Astrocyte of the hippocampus (primary cell): ENCODE measurements at places on chromosomes 5 and 9.

- DNase-seq: no peak
These were observed 314.4 kb downstream of the ARL15 start for GRCh38 chr5:53996008-53996407.

- DNase-seq: no peak
These were observed 38.3 kb downstream of the PARP8 start for GRCh38 chr5:50704730-50705129.

DNA sequence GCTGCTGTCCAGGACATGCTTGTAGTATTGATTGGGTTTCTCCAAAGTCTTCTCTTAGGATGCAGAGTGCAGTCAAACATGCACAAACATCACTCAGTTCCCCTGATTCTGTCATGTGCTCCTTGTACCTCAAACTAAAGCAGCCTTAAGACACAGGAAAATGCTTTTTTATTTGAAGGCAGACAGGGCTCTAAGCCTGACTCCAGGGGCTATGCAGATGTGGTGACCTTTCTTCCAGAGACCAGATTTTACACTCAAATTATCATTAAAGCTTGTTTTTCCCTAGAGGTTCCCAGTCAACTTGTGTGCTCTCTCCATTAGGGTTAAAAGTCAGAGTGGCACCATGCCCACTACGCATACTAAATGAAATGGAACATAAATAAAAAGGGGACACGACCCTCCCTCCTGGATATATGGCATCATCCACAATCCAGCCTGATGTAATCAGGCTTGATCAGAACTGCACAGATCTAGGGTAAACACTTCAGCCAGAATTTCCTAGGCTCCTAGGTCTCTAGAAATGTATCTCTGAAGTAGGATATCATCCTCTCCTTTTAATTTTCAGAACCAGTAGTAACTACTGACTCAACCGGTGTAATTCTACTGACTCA lies 771.1 kb downstream of the NR2F1-AS1 start:
- no peak for DNase-seq

GRCh38 chr9:97556721-97557605 lies 55.5 kb downstream of the TMOD1 start:
- no peak for DNase-seq

DNA sequence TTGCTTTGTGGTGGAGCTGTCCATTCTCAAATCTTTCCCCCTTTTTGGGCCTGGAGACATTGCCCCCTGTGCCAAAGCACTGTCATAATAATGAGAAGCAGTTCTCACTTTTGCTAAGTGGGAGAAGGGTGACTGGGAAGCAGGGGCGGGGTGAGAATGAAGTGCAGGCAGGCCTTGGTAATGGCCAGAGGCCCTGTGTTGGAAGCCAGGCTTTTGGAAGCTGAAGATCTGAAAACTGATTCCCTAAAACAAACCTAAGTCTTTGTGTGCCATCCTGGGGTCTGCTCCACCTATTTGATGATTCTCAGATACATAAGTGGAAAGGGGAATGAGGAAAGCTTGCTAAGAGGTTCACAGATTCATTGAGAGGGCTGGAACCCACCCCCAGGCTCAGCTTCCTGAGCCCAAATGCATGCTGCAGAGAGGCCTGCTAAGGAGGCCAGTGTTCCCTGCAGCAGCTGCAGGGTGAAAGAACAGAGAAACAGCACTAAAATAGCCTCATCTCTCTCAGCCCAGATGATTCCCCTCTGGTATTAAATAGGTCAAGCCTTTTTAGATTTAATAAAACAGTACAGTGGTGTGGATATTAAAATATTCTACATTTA lies 75.0 kb downstream of the NSG2 start:
- DNase-seq: no peak

DNA sequence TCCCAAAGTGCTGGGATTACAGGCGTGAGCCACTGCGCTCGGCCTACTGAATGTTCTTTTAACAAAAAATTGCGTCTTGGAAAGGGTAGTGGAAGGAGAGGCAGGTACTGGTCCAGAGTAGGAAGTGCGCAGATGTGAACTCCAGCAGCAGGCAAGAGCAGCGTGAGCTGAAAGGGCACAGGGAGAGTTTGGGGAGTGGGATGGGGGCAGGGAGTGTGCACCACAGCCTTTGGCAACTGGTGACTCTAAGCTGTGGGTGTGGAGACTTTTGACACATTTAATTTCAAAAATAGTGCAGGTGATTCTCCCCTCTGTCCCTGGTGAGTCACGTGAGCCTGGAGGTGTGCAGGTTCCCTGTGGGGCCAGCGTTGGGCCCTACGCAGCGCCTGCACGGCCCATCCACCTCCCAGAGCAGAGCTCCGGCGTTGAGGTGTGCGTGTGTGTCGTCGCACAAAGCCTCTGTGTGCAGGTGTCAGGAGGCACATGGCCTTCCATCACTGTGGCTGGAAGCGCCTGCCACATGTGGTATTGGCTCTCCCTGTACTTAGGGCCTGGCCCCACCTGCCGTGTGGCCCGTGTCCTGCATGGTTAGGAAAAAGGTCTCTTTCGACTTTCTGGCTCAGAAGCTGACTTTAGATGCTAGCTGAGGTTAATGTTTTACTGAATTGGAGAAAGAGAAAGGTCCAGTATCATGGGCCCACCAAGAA lies 11.5 kb downstream of the SQSTM1 start:
- DNase-seq: no peak

- no peak for DNase-seq
These were observed 39.8 kb upstream of the GLRA1 start for GRCh38 chr5:151964471-151964870.

DNA sequence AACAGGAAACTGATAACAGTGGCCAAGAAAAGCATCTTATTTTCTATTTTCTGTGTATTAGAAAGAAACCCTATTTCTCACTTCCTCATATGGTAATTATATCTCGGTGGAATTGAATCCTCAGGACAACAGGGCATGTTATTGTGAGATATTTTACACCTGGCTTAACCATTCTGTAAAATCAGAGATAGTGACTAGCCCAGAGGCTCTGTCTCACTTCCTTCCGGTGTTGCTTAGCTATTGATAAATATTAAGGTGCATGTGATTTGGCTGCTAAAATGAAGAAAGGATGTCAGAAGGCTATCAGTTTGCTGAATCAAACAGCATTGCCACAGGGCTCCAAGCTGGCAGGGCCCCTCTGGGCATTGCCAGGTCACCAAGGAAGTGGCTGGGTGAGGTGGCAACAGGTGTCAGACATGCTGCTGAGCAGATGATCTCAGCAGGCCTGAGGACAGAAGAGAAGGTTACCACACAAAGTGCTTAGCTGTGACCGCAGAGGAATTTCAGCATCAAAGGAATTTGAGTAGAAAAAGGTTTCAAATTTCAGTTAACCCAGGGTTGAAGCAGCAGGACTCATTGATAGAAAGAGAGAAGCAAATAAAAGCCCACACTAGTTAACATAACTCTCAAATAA lies 330.7 kb downstream of the PDE4D start:
- DNase-seq: peak; percentile 85

DNA sequence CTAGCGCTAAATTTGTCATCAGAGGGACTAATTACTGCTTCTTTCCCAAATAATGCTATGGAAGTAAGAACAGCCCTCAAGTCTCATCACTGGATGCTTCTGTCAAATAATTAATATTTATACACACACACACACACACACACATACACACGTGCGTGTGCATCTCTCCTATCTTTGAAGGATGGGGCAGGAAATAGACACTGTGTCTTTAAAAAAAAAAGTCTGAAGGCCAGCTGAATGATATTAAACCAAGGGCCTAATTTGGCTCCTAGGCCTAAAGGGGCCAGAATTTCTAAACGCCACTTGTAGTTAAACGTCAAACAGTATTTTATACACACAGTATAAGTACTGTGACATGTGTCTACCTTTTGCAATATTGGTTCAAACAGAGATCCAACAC lies 3.3 kb downstream of the SLF1 start:
- no peak for DNase-seq

GRCh38 chr9:134139081-134139480 lies 3.2 kb downstream of the WDR5 start:
- peak; percentile 46 for DNase-seq

GRCh38 chr5:42770003-42770402 lies 13.4 kb downstream of the CCDC152 start:
- no peak for DNase-seq

- DNase-seq: peak; percentile 51
These were observed 14.5 kb downstream of the GSN start for GRCh38 chr9:121282277-121283079.

DNA sequence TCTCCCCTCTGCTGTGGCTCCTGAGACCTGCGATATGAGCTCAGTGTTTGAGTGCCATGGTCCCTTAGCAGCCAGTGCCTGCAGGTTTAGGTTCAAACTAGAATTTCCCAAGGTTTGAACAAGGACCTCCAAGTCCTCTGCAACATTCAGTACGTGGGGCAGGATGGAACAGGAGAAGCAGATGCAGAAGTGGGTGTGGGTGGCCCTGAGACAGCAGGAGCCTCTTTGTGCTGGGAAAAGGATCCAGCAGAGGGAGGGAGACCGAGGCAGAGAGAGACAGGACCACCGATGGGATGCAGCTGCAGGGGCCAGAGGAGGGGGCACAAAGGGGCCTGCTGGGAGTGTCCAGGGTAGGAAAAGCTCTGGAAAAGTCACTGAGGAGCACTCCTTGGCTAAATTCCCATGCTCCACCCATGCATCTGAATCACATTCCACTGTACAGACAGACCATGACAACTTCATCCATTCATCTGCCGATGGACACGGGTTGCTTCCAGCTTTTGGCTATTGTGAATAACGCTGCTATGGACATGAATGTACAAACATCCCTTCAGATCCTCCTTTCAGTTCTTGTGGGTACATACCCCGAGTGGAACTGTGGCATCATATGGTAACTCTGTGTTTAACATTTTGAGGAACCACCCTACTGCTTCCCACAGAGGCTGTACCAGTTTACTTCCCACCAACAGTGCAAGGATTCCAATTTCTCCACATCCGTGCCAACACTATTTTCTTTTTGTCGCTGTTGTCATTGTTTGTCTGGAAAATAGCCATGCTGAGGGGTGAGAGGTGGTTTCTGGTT lies 26.7 kb upstream of the SUSD3 start:
- no peak for DNase-seq

DNA sequence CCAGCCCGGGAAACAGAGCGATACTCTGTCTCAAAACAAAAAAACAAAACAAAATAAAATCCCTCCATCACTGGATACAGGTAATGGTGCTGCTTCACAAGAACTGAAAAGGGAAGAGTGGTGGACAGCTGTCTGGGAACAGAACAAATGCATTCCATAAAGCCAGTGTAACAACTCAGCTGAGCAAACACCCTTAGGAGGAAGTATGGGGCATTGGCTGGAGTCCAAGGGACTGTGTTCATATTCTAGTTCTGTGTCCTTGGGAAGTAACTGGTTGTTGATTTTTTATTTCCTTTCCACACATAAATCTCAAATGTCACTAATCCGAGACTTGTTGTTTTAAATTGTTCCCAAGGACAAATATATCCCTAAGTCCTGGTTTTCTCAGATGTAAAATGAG lies 38.3 kb downstream of the HTR1A start:
- peak; percentile 6 for DNase-seq

GRCh38 chr9:135215571-135216161 lies 128.2 kb downstream of the OLFM1 start:
- DNase-seq: peak; percentile 63

GRCh38 chr9:129988607-129989361 lies 54.2 kb downstream of the FNBP1 start:
- no peak for DNase-seq

GRCh38 chr9:122218071-122218934 lies 10.5 kb downstream of the LHX6 start:
- no peak for DNase-seq

DNA sequence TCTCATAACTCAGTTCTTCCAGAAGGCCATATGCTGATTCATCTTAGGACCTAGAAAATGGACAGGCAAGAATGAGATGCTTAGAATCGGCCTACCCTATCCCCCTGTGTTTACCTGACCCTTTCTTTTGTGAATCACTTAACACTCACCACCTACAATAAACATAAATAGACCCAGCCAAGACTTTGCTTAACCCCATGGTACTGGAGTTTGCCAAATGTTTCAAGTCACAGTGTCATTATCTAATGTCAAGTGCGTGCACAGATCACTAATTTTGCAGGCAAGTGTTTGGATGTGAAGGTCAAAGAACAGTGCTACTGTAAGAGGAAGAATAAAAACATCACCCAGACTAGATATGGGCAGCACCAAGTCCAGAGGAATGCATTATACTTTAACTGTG lies 77.5 kb downstream of the GLIS3 start:
- no peak for DNase-seq

- DNase-seq: no peak
These were observed 79.0 kb upstream of the TMEM252 start for GRCh38 chr9:68619636-68620035.

GRCh38 chr5:68420476-68421344 lies 205.2 kb downstream of the PIK3R1 start:
- no peak for DNase-seq

DNA sequence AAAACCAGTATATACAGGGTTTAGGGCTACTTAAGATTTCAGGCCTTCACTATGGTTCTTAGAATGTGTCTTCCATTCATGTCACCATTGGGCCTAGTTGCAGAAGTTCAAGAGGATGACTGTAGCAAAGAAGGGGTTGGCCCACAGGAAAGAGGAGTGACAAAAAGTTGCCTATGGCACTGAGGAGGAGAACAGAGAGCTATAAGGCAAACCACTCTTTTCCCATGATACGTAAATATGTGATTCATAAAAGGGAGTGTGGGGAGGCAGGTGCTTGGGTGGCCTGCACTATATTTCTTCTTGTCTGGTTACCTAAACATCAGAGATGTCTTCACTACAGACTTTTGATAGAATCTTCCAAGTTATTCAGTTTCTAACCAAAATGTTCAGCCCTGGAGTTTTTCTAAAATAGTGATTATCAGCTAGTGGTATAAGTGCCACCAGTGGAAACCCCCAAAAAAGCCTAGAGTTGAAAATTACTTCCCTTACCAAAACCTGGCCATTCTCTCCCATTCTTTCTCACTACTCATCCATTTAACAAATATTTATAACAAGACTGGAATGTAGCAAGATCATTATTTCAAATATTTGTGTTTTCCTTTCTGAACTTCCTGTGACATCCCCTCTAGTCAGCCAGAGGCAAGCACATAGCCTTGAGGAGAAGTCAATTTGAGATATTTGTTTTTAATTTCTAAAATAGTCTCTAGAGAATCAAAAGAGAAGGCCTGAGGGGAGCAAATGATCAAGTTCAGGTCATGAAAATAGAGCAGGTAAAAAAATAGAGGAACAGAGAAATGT lies 367.4 kb downstream of the EFNA5 start:
- no peak for DNase-seq

DNA sequence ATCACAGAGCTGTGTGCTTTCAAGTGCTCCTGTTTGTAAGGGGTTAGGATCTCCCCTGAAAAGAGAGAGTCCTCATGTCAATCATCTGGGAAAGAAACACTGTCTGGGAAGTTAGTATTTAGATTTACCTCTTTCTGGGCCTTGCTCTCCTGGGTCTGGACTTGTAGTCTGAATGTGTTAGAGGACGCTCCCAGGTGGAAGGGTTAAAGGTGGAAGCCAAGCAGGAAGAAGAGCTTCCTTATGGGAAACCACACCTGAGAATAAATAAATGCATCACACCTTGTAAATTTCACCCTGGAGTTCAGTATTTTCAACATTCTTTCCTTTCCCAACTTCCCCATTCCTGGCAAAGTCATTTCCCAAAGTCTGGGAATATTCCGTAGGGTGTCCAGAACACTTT lies 1.3 kb downstream of the PLGRKT start:
- DNase-seq: no peak
